ENCODE measurements at places on chromosomes 5 and 9.

- no peak for DNase-seq
These were observed 104.1 kb upstream of the BASP1 start for GRCh38 chr5:17113174-17113958.

GRCh38 chr5:81787474-81788242 lies 36.8 kb upstream of the SSBP2 start:
- DNase-seq, result no peak

- DNase-seq, result no peak
These were observed 457.9 kb upstream of the PTGER4 start for GRCh38 chr5:40221796-40222195.

DNA sequence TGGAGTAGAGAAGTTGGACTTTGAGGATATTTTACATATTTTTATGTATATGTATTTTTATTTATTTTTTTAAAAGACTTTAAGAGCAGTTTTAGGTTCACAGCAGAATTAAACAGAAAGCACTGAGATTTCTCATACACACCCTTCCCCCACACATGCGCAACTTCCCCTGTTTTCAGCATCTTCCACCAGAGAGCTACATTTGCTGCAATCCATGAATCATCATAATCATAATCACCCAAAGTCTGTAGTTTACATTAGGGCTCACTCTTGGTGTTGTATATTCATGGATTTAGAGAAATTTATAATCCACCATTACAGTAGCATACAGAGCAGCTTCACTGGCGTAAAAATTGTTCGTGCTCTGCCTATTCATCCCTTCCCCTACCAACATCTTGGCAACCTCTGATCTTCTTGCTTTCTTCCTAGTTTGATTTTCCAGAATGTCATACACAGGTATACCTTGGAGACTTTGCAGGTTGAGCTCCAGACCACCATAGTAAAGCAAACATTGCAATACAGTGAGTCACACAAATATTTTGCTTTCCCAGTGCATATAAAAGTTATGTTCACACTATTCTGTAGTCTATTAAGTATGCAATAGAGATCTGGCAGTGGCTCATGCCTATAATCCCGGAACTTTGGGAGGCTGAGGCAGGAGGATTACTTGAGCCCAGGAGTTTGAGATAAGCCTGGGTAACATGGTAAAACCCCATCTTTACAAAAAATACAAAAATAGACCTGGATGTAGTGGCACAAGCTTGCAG lies 9.6 kb upstream of the CCDC171 start:
- DNase-seq, result no peak

GRCh38 chr5:80083101-80083890 lies 48.1 kb downstream of the THBS4 start:
- DNase-seq, result peak; percentile 62

- no peak for DNase-seq
These were observed 26.0 kb downstream of the SERINC5 start for GRCh38 chr5:80229902-80230255.

GRCh38 chr9:133274236-133275104 lies 531 bp downstream of the ABO start:
- DNase-seq, result no peak

GRCh38 chr9:109640580-109641371 lies 139.2 kb upstream of the PALM2AKAP2 start:
- peak; percentile 3 for DNase-seq

DNA sequence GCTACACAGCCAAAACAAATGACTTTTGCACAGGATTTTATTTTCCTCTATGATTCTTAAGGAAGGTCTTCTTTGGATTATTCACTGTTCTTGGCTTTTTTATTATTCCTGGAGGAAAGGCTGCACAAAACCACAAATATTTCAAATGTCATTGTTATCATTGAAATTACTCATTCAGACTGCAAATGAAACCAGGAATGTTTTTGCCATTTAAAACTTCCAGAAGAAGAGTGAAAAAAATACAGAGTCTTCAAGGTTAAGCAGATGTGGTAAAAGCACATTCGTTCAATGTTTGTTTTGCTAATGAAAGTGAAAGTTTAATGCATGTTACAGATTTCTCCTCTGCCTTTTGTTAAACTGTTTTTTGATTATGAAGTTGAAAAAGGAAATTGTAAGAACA lies 238.2 kb downstream of the TLE4 start:
- DNase-seq, result no peak

DNA sequence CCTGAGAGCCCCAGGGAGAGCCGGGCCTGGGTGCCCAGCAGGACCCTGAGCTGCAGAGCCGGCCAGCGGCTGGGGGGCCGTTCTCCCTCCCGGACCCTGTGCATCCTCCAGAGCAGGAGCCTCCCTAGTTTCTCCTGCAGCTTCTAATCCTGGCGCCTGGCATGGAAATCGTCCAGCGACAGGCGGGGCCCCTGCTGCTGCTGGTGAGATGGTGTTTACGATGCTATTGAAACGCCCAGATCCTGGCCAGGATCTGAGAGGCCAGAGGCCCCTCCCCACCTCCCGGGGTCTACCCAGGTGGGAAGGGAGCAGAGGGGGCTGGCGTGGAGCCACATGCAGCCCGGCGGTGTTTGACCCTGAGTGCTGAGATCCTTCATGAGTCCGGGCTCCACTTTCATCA lies 38.2 kb upstream of the CEP72 start:
- no peak for DNase-seq

GRCh38 chr9:136538599-136539426 lies 7.0 kb downstream of the NOTCH1 start:
- DNase-seq, result peak; percentile 34

DNA sequence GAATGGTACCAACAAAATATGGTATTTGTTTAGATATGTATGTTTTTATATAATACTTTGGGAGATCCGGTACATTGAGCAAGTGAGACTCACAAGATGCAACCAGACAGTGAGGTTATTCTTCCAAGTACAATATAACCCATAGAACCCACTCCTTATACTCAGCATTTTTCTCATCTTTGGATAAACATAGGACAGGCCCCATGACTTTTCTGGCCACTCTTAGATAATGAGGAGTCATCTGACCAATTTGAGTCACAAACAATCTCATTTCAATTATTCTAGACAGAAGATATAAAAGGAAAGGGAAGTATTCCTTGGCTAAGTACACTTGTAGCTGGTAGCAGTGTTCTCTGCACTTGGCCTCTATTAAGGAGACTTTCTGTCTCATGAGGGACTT lies 150.2 kb downstream of the SGCD start:
- no peak for DNase-seq

DNA sequence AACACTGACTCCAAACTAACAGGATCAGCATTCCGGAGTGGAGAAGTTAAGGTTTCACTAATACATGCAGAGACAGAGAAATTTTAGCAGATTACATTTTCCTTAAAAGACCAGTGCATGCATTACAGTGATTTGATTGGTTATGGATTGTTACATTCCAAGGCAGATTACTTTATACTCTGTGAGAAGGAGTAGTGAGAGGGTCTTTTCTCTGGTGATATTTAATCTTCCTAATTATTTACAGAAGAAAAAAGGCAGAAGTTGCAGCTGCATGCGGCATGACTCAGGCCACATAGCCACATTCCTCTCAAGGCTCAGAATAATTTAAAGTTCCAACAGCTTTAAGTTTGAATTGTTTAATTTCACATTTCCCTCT lies 53.0 kb upstream of the PDZD2 start:
- no peak for DNase-seq

DNA sequence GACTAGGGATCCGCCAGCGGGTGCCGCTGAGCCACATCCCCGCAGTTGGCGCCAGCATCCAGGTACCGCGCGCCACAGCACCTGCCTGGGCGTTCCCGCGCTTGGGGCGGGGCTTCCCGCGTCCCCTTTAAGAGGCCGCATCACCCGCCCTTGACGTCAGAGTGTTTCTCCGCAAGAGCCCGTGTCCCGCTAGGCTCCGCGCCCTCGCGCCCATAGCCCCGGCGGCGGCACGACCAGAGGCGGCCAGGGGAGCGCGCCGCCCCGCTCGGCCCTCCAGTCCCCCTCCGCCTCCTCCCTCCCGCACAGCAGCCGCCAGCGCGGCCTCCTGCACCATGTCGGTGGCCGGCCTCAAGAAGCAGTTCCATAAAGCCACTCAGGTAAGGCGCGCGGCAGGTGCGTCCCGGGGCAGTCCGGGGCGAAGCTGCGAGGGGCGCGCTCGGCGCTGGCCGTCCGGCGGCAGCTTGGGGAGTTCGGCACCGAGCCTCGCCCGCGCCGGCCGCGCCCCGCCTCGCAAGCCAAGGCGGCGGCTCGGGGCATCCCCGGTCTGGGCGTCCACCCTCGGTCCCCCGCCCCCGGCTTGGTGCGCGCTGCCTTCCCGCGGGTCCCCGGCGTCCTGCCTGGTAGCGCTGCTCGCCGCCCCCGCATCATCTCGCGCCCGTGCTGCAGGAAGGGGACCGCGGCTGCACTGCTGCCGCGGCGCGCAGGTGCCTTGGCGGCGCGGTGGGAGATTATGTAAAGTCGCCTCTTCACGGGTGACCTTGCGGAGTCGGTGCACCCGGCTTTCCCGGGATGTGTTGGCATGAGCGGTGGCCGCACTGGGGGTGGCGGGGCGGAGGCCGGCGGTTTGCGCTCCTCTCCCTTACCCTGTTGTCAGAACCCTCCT lies at the start of gene SH3GL2:
Gene SH3GL2 (plus strand): TSS at position 156 of the 883 bp plus-strand sequence.
- DNase-seq, result peak; percentile 40

DNA sequence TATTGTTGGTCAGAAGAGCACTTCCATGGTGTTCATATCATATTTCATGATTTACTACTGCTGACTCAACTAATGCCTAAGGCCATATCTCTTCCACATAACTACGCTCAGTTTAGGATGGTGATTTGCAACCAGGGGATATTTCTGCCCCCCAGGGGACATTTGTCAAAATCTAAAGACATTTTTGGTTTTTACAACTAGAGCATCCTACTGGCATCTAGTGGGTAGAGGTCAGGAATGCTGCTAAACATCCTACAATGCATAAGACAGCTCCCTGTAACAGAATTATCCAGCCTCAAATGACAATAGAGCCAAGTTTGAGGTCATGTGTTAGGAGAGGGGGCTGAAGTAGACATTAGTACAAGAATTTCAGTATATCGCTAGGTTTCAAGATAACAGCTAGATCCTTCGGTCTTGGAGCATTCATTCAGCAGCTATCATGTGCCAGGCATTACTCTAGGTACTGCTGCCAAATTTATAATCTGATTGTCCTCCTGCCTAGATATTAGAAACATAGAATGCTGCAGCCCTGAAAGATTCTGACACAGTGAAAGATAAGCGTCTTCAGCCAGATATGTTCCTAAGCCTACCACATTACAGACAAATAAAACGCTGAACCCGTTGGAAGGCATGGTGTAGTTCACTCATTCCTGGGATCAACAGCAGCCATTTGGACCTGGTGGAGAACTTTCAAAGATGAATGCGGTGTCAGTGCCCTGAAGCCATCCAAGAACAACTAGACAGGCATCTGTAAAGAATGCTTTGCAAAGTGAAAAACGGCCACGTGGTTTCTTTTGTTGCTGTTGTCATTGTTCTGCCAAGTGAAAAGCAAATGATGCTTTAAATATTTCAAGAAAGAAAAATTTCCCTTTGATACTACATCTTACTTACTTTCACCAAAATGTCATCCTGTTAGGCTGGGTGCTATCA lies 55.5 kb upstream of the FST start:
- DNase-seq, result no peak

- DNase-seq, result no peak
These were observed at the start of gene ACOT12 for GRCh38 chr5:81393783-81394718. Gene ACOT12 (minus strand): TSS chr5:81394134. CDS start chr5:81394114, 20 bp downstream.

GRCh38 chr5:180595381-180596114 lies 4.2 kb upstream of the SCGB3A1 start:
- DNase-seq, result no peak

GRCh38 chr5:36728697-36729543 lies 122.5 kb downstream of the SLC1A3 start:
- DNase-seq, result peak; percentile 60
